ENCODE measurements at places on chromosomes 4 and X.
A peak's percentile ranks its signal among the peaks of the same experiment; 100 is the strongest.

DNA sequence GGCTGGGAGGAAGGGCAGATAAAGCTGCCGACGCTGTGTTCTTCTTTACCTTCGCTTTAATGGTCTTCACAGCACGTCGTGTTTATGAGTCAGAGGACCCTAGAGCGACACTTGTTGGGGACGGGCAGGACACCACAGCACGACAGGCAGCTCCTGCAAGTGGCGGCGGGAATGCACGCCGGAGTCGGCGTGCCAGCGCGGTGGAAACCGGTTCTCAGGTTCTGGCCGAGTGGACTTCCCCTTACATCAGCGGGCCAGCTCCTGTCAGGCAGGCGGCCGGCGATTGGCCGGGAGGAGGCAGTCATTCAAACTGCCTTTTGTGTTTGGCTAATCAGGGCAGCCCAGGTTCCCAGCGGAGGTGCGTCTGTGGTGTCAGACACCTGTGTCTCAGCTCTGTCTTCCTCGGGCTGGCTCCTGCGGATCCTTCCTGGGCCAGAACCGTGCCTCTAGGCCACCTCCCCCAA, 150.9 kb downstream of the SHROOM3 start:
- peak; percentile 96 for DNase-seq

DNA sequence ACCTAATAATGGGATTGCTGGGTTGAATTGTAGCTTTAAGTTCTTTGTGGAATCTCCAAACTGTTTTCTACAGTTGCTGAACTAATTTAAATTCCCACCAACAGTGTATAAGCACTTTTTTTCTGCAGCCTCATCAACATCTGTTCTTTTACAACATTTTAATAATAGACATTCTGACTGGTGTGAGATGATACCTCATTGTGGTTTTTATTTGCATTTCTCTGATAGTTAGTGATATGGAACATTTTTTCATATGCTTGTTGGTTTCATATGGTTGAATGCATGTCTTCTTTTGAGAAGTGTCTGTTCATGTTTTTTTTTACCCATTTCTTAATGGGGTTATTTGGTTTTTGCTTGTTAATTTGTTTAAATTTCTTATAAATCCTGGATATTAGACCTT, 1718.9 kb downstream of the C4orf33 start:
- DNase-seq = no peak

DNA sequence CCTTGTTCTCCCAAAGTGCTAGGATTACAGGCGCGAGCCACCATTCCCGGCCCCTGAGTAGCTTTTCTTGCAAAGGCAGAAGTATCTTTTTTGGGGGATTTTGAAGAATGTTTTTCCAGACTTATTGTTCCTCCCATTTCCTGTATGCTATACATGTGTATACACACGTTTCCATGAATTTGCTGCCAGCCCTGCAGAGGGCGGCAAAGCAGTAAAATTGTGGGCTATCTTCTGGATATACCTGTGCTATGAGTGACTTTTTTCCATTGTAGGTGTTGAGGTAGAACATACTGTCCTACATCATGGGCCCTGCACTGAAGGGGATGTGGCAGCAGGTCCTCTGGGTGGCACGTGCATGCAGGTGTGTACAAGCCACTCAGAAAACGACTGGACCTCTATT, 16.9 kb upstream of the MED28 start:
- DNase-seq = no peak

DNA sequence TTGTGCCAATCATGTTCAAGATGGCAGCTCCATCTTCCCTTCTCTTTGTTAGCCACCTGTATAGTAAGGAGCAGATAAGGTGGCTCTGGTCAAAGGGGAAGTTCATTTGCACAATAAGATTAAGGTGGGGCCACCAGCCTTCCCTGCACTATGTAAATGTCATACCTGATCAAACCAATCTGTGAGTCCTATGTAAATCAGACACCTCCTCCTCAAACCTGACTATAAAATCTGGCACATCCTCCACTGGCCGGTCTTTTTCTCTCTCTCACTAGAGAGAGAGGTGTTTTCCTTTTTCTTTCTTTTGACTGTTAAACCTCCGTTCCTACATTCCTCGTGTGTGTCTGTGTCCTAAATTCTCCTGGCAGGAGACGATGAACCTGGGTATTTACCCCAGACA, 572.5 kb upstream of the AADAT start:
- DNase-seq = no peak

GRCh38 chr4:53962516-53963225, 101.7 kb downstream of the CHIC2 start:
- DNase-seq = no peak

- no peak for DNase-seq
Measured at GRCh38 chr4:52143815-52144214, 92.7 kb downstream of the SPATA18 start.
